Right lobe of liver (tissue), 6 donors: ENCODE measurements at places on chromosomes 4 and X. TPM values are rescaled to one million over a fixed set of nuclear protein-coding genes. Genes with fewer than 3 reads are reported as not detected.
A peak's percentile ranks its signal among the peaks of the same experiment; 100 is the strongest.

The TKTL2 gene
- total RNA-seq, result not detected

The ADH7 gene
- not detected for total RNA-seq

The SCML2 gene
- 0.74 TPM for total RNA-seq

The MUC7 gene
- total RNA-seq, result not detected

The CFAP97 gene
- total RNA-seq, result 11.7 TPM

The ZCCHC18 gene
- 0.12 TPM for total RNA-seq

The KLF8 gene
- 0.61 TPM for total RNA-seq

The SSX3 gene
- not detected for total RNA-seq

The HTN3 gene
- total RNA-seq, result not detected

The SYP gene
- total RNA-seq, result 0.18 TPM

The NSDHL gene
- 28.4 TPM for total RNA-seq

DNA sequence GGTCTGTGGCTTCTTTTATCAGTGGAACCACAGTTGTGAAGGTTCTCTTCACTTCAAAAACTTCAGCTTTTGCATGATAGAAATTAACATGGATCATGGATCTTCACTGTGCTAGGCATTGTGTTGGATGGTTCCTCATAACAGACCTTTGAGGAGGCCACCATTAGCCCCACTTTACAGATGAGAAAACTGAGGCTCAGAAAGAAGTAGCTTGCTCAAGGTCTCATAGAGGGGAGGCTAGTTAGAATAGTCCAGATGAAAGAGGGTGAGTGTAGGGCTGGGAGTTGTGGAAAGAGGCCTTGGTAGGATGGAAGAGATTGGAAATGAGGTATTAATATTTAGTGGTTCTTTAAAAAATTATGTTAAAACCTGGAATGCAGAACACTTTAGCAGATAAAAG is 2.6 kb downstream of the TSR2 start:
- no peaks in the 10 kb centered on the region for H3K27me3 ChIP-seq
- no peaks in the 10 kb centered on the region for H3K36me3 ChIP-seq
- no peak overlapping the region for H3K27ac ChIP-seq

DNA sequence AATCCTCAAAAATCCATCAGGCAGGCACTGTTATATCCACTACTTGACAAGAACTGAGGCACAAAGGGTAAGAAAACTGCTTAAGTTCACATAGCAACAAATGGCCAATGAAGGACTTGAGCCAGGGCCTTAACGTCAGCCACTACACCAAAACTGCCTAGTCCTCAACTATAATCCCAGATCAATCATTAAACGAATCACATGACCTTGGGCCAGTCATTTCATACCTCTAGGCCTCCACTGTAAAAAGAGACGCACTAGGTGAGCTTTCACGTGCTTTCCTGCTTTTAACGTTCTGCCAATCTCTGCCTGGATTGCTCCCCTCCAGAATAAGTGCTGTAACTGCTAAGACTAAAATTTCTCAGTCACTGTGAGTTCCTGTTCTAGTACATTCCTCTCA is 54.7 kb downstream of the RHOXF2B start:
- no peaks in the 10 kb centered on the region for H3K4me1 ChIP-seq
- no peaks in the 10 kb centered on the region for H3K36me3 ChIP-seq
- no peak overlapping the region for H3K4me3 ChIP-seq
- no peak overlapping the region for H3K27ac ChIP-seq
- peaks cover 7% of the 10 kb centered on the region for H3K27me3 ChIP-seq

- H3K27ac ChIP-seq, result no peak overlapping the region
- no peaks in the 10 kb centered on the region for H3K36me3 ChIP-seq
- H3K4me1 ChIP-seq, result no peaks in the 10 kb centered on the region
- H3K4me3 ChIP-seq, result no peak overlapping the region
- H3K27me3 ChIP-seq, result no peaks in the 10 kb centered on the region
These were observed 793.3 kb upstream of the MAGEB2 start for GRCh38 chrX:29422034-29422433.

GRCh38 chr4:100848841-100849240 is 331.0 kb upstream of the EMCN start:
- H3K4me1 ChIP-seq, result no peaks in the 10 kb centered on the region
- H3K36me3 ChIP-seq, result no peaks in the 10 kb centered on the region
- H3K27me3 ChIP-seq, result no peaks in the 10 kb centered on the region
- H3K27ac ChIP-seq, result no peak overlapping the region

GRCh38 chrX:24838629-24839028 is 144.9 kb downstream of the POLA1 start:
- no peaks in the 10 kb centered on the region for H3K27me3 ChIP-seq
- no peak for DNase-seq
- H3K36me3 ChIP-seq, result no peaks in the 10 kb centered on the region
- no peak overlapping the region for H3K27ac ChIP-seq
- no peaks in the 10 kb centered on the region for H3K4me1 ChIP-seq
- H3K4me3 ChIP-seq, result no peak overlapping the region

- H3K27ac ChIP-seq, result no peak overlapping the region
- no peaks in the 10 kb centered on the region for H3K36me3 ChIP-seq
- H3K27me3 ChIP-seq, result no peaks in the 10 kb centered on the region
- peak; percentile 56 for DNase-seq
- no peaks in the 10 kb centered on the region for H3K4me1 ChIP-seq
- H3K4me3 ChIP-seq, result no peak overlapping the region
These were observed 118.3 kb downstream of the DNAAF6 start for GRCh38 chrX:107324493-107325310.

- H3K4me3 ChIP-seq, result no peak overlapping the region
- no peaks in the 10 kb centered on the region for H3K4me1 ChIP-seq
- H3K36me3 ChIP-seq, result no peaks in the 10 kb centered on the region
- no peak for DNase-seq
- H3K27me3 ChIP-seq, result no peaks in the 10 kb centered on the region
These were observed 16.6 kb upstream of the CXCL3 start for GRCh38 chr4:74055096-74055495.

- no peaks in the 10 kb centered on the region for H3K36me3 ChIP-seq
- H3K27ac ChIP-seq, result no peak overlapping the region
- no peaks in the 10 kb centered on the region for H3K27me3 ChIP-seq
These were observed 43.3 kb downstream of the HOPX start for GRCh38 chr4:56637791-56638190.

DNA sequence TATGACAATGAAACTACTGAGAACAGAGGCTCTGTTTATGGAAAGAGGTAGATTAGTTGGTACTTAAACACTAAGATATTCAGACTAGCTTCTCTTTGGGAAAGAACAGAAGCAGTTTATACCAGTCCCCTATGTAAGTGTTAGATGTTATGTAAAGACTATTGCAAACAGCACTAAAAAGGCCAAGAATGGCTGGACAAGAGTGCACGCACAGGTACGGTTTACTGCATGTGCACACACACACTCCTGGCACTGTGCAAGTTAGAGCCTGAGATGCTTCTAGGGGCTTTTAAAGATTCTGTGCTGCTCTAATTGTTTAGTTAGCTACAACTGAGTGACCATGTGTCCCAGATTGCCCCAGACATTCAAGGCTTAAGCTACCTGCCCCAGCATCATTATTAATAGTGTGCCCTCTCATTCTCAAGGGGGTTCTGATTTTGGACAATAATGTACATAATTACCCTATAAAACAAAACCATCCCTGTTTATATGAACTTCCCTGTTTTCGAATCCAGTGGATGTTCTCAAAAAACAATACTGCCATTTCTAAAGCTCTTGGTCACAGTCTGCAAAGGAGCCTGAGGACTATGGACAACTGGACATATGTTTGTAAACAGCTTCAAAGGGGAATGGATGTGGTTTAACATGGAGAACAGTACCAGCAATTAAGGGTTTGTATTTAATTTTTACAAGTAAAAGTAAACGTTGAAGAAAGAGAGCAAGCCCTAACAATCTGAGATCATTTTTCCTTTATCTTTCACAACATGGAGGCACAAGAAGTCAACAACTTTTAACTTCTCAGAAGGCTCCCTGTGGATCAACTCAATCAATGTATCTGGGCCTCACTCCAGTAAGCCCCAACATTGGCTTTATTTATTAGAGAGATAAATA is 2.0 kb downstream of the SETD7 start:
- H3K4me3 ChIP-seq, result peak overlapping the region; percentile 93
- peak overlapping the region; percentile 100 for H3K27ac ChIP-seq
- no peaks in the 10 kb centered on the region for H3K27me3 ChIP-seq
- H3K36me3 ChIP-seq, result no peaks in the 10 kb centered on the region

GRCh38 chr4:76502886-76503285 is 67.9 kb downstream of the SHROOM3 start:
- no peak overlapping the region for H3K27ac ChIP-seq
- H3K27me3 ChIP-seq, result no peaks in the 10 kb centered on the region

DNA sequence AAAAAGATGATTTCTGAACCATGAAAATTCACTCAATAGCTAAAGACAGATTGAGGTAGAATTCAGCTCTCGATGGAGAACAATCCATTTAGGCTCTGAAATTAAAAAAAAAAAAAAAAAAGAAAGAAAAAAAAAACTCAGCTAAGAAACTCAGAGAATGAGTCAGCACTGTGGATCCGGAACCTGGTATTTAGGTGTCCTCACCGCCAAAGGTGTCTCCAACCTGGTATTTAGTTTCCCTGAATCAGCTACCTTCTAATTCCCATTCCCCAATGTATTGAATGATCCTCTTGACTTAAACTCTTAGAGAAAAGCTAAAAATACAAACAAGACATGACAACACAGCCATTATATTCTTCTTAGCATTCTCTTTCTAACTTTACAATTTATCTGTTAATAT is 150.3 kb upstream of the RASGEF1B start:
- H3K27me3 ChIP-seq, result no peaks in the 10 kb centered on the region
- H3K4me3 ChIP-seq, result no peak overlapping the region
- peaks cover 4% of the 10 kb centered on the region for H3K4me1 ChIP-seq
- H3K27ac ChIP-seq, result peak overlapping the region; percentile 94

DNA sequence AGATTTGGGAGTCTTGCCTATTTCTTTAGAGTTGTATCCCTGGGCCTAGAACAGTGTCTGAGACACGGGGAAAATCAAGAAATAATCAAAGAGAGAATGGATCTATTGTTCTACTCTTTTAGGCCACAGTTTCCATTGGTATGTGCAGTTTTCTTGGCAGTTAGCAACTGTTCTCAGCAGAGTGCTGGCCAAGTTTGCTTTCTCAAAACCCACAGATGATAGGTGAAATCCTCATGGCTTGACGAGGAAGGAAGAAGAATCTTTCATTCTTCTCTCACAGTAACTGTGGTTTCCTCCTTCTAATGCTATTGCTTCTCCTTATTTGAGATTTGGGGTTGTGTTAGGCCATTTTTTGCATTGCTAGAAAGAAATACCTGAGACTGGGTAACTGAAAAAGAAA is 42.2 kb downstream of the AGA start:
- no peaks in the 10 kb centered on the region for H3K27me3 ChIP-seq
- H3K27ac ChIP-seq, result no peak overlapping the region
- H3K4me3 ChIP-seq, result no peak overlapping the region

- no peaks in the 10 kb centered on the region for H3K4me1 ChIP-seq
- DNase-seq, result no peak
- no peaks in the 10 kb centered on the region for H3K36me3 ChIP-seq
- no peaks in the 10 kb centered on the region for H3K27me3 ChIP-seq
These were observed 383.9 kb downstream of the PCDH7 start for GRCh38 chr4:31104043-31104442.

GRCh38 chrX:27797575-27797974 is 10.2 kb upstream of the MAGEB10 start:
- H3K4me3 ChIP-seq, result no peak overlapping the region
- H3K36me3 ChIP-seq, result no peaks in the 10 kb centered on the region
- H3K27me3 ChIP-seq, result no peaks in the 10 kb centered on the region
- H3K27ac ChIP-seq, result no peak overlapping the region
- H3K4me1 ChIP-seq, result no peaks in the 10 kb centered on the region

DNA sequence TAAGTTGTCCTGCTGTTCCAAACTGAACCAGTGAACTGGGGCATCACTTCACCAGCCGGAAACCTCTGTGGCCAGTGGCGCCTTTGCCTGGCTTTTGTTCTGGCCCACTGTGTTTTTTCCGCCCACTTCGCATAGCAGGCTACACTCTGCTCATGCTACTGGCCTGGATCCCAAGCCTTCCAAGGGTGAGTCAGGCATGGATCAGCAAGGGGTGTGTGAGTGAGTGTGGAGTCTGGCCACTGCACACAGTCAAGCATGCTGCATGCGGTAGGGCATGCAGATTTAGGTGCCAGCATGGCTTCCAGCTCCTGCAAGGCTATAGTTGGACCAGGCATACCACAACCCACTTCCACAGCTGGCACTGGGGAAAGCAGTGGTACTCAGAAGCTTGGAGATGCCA is 1967.9 kb downstream of the C4orf33 start:
- no peaks in the 10 kb centered on the region for H3K4me1 ChIP-seq
- H3K27me3 ChIP-seq, result no peaks in the 10 kb centered on the region
- no peak overlapping the region for H3K4me3 ChIP-seq
- H3K36me3 ChIP-seq, result no peaks in the 10 kb centered on the region
- no peak overlapping the region for H3K27ac ChIP-seq
- no peak for DNase-seq

- no peak overlapping the region for H3K27ac ChIP-seq
- no peaks in the 10 kb centered on the region for H3K36me3 ChIP-seq
- no peaks in the 10 kb centered on the region for H3K4me1 ChIP-seq
- H3K4me3 ChIP-seq, result no peak overlapping the region
- no peaks in the 10 kb centered on the region for H3K27me3 ChIP-seq
These were observed 52.4 kb downstream of the MAPK10 start for GRCh38 chr4:86307432-86307831.

GRCh38 chr4:2402048-2402842 is 16.2 kb downstream of the ZFYVE28 start:
- H3K4me1 ChIP-seq, result no peaks in the 10 kb centered on the region
- peak; percentile 64 for DNase-seq
- H3K4me3 ChIP-seq, result peak overlapping the region; percentile 2
- no peaks in the 10 kb centered on the region for H3K27me3 ChIP-seq
- H3K36me3 ChIP-seq, result no peaks in the 10 kb centered on the region

GRCh38 chr4:110514889-110515479 is 39.0 kb downstream of the ENPEP start:
- H3K4me1 ChIP-seq, result no peaks in the 10 kb centered on the region
- DNase-seq, result no peak
- no peaks in the 10 kb centered on the region for H3K27me3 ChIP-seq
- H3K27ac ChIP-seq, result no peak overlapping the region
- H3K4me3 ChIP-seq, result no peak overlapping the region

GRCh38 chr4:98447648-98448047 is 186.5 kb downstream of the RAP1GDS1 start:
- H3K36me3 ChIP-seq, result no peaks in the 10 kb centered on the region
- DNase-seq, result no peak
- no peak overlapping the region for H3K4me3 ChIP-seq
- no peaks in the 10 kb centered on the region for H3K4me1 ChIP-seq
- H3K27ac ChIP-seq, result no peak overlapping the region
- no peaks in the 10 kb centered on the region for H3K27me3 ChIP-seq

- no peak overlapping the region for H3K27ac ChIP-seq
- H3K36me3 ChIP-seq, result no peaks in the 10 kb centered on the region
- H3K4me1 ChIP-seq, result peaks cover 50% of the 10 kb centered on the region
- no peaks in the 10 kb centered on the region for H3K27me3 ChIP-seq
- DNase-seq, result no peak
These were observed 72.4 kb downstream of the APBB2 start for GRCh38 chr4:41141900-41142299.

GRCh38 chr4:14837860-14838259 is 164.4 kb upstream of the CPEB2 start:
- H3K4me3 ChIP-seq, result no peak overlapping the region
- H3K36me3 ChIP-seq, result no peaks in the 10 kb centered on the region
- no peaks in the 10 kb centered on the region for H3K27me3 ChIP-seq

DNA sequence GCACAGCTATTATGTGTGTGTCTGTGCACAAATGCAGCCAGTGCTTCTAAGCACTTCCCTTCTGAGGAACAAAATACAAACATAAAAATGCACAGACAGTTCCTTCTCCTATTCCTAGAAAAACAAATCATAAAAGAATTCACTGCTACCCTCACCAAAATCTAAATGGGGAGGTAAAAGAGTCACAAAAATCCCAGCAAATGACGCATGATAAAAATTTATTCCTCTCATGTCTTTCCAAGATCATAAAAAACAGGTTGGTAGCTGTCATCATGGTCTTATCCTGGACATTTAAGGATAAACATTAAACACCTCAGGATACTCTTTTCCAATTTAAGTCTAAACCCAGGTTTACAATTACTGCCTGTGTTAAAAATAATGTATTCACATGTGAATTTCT is 124.9 kb downstream of the ADAMTS3 start:
- no peak overlapping the region for H3K27ac ChIP-seq
- no peak for DNase-seq
- no peaks in the 10 kb centered on the region for H3K36me3 ChIP-seq
- no peaks in the 10 kb centered on the region for H3K4me1 ChIP-seq
- no peak overlapping the region for H3K4me3 ChIP-seq
